Activated CD4-positive, alpha-beta T cell treated with anti-CD3 and anti-CD28 coated beads for 48 hours (primary cell): ENCODE measurements at places on chromosomes 3 and 15.

GRCh38 chr15:58393241-58393662, 38.5 kb upstream of the LIPC start:
- no peak for DNase-seq

DNA sequence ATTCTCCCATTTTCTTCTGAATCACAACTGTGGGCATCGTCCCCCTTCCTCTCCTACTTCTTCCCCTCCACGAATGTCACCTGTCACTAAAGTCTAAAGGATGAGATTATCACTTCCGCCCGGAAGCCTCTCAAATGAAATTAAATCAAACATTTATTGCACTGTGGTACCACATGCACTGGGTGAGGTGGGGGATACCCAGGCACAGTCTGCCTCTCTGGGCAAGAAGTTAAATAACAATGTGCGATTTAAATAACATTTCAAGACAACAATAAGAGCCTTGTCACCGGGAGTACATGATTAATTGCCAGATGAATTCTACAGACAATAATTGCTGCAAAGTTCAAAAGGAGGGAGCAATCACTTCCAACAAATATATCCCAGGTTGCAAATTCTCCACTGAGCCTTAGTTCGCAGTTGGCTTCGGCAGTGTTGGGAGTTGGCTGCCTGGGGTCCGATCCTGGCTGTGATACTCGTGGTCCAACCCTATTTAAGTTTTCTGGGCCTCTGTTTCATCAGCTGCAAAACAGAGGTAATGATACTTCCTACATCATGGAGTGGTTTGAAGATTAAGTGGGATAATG, 77.7 kb downstream of the FOXP1 start:
- DNase-seq, result no peak

DNA sequence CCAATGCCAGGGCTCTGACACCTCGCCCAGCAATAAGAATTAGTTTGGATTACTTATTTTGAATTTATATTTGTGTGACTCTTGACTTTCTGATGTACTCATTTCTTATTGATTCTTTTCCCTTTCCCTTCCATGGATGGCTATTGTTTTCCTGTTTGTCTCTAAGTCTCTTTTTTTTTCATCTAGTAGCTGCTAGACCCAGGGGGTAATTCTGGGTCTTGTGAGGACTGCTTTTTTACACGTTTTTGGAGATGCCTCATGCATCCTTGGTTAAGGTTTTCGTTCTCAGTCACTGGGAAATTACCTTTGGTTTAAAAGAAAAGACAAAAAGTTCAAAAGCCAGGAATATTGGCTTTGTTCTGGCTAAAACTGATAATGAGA, 70.2 kb upstream of the STRIT1 start:
- DNase-seq, result no peak

GRCh38 chr3:23435318-23435717, 232.2 kb downstream of the UBE2E2 start:
- no peak for DNase-seq

GRCh38 chr15:38042707-38043445, 108.4 kb downstream of the TMCO5A start:
- no peak for DNase-seq

- no peak for DNase-seq
Measured at GRCh38 chr3:66259566-66260255, 38.9 kb downstream of the SLC25A26 start.

DNA sequence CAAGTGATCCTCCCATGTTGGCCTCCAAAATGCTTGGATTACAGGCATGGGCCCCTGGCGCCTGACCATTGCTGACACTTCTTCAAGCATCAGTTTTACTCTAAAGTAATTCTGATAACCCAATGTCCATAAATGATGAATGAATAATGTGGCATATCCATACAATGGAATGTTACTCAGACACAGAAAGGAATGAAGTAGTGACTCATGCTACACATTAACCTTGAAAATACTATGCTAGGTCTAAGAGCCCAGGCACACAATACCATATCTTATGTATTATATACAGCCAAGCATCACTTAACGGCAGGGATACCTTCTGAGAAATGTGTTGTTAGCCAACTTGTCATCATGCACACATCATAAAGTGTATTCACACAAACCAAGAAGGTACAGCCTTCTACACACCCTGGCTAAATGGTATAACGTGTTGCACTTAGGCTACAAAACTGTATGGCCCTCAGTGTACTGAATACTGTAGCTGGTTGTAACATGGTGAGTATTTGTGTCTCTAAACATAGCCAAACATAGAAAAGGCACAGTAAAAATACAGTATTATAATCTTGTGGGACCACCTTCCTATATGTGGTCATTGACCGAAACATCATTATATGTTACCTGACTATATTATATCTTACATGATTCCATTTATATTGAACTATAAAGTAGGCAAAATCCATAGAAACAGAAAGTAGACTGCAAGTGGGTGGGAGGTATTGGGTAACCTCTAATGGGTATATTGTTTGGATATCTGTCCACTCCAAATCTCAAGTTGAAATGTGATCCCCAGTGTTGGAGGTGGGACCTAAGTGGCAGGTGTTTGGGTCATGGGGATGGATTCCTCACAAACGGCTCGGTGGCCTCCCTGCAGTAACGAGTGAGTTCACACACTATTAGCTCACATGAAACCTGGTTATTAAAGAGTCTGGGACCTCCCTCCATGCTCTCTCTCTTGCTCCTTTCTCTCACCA, 31.4 kb downstream of the MKRN2 start:
- DNase-seq, result no peak

GRCh38 chr3:67044295-67044694, 46.2 kb downstream of the KBTBD8 start:
- DNase-seq, result no peak

GRCh38 chr3:19248767-19249166, 100.5 kb downstream of the KCNH8 start:
- DNase-seq, result no peak

GRCh38 chr15:79341396-79341795, 30.5 kb downstream of the TMED3 start:
- no peak for DNase-seq

GRCh38 chr3:71120012-71120411, 463.5 kb downstream of the FOXP1 start:
- no peak for DNase-seq

GRCh38 chr3:60308808-60309207, 942.4 kb downstream of the FHIT start:
- DNase-seq, result no peak

GRCh38 chr15:38642689-38643270, 78.2 kb upstream of the RASGRP1 start:
- no peak for DNase-seq

GRCh38 chr15:74170071-74170844, 3.3 kb upstream of the ISLR start:
- no peak for DNase-seq

DNA sequence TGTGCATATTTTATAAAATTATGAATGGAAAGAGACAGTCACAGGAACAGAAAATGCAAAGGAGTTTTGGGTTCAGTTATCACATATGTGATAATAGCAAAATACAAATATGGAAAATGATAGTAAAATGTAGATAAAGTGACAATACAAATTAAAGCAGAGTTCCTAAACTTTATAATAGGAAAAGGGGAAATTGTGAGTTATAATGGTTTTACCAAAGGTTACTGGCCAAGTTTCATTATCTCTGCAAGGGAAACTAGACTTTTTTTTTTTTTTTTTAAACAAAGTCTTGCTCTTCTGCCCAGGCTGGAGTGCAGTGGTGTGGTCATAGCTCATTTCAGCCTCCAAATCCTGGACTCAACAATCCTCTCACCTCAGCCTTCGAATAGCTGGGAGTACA, 228.7 kb upstream of the CGNL1 start:
- DNase-seq, result no peak

DNA sequence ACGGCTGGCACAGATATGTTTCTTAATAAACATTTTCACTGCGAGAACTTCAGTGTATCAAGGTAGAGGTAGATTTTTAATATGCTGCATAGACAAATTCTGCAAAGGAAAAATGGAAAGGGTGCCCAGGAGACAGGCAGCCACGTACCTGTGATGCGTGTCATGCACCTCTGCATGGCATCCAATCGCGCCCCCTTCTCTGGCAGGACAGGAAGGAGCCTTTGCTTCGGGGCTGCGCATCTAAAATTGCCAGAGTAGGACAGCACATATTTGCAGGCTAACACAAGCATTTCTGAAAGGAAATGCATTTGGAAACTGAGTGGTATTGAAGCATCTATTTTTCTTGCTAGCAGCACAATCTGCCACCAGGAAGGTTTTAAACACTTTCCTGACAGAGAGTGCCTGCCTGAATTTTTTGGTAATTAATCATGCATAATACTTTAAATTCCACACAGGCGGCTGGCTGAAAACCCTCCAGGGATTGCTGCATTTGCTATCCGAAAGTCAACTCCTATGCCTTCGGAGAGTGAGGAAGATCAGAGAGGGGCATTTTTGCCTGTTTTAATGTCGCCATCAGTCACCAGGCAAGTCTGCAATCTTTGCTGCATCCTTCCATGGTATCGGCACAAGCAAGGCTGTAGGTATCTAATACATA, 165.1 kb upstream of the ATP10A start:
- no peak for DNase-seq

GRCh38 chr3:97899331-97899730, 72.9 kb downstream of the RIOX2 start:
- DNase-seq, result no peak

- no peak for DNase-seq
Measured at GRCh38 chr3:13727890-13728289, 152.0 kb downstream of the WNT7A start.

GRCh38 chr3:51966922-51967383, 301 bp downstream of the PCBP4 start:
- DNase-seq, result no peak

GRCh38 chr3:45425237-45425933, 37.0 kb downstream of the LARS2 start:
- DNase-seq, result no peak

DNA sequence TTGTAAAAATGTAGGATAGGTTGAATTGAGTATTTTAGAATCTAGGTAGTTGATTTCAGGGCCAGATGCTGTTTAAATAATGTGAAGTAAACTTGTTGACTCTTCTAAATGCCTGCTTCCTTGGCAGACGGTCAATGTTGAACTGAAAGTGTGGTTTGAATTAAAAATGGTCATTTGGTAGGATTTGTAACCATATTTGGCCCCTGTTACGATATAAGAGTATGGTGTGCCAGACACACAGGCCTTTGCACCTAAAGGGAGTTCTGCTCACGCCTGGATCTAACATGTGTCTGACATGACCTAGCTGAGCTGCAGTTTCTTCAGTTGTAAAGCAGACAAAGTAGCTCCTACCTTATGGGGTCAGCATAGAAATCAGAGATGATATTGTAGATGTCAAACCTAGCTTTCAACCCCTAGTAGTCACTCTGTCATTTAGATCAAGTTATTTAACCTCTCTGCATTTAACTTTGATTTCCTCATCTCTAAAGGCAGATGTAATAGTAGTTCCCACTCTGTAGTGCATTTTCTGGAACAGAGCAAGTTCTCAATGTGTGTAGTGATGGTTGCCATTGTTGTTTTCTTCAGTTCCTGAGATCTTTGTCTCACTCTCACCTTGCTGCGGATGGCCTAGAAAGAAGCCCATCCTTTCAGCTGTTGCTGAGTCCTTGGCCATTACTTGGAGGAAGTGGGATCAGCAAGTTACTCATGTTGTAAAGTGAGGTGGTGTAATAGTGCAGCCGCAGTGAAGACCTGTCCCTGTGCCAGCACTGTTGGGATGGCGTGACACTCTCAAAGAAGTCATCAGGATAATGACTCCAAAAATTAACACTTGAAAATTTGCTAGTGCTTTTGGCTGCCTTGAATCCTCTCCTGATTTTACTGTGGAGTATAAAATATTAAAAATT, 90.2 kb downstream of the GHSR start:
- DNase-seq, result no peak

GRCh38 chr3:85483986-85484385, 525.2 kb downstream of the CADM2 start:
- DNase-seq, result no peak

DNA sequence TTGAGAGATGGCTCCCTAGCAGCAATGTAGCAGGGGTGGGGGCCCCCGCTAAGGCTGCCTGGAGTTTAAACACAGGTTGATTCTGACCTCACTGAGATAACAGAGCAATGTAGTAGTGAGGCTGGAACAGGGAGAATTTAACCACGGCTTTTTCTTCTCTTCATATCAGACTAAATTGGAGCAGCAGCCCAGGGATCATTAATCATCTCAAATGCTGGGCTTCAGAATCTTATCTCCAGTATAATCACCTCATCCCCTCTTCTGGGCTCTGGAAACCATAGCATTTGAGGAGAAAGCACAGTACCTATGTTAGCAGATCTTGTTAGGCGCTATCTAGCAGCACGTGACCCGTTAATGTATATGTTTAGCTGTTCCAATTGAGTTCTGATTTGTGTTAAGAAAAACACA, 25.4 kb upstream of the DET1 start:
- no peak for DNase-seq

- DNase-seq, result no peak
Measured at GRCh38 chr3:42905740-42906069, 237 bp upstream of the ZNF662 start.

DNA sequence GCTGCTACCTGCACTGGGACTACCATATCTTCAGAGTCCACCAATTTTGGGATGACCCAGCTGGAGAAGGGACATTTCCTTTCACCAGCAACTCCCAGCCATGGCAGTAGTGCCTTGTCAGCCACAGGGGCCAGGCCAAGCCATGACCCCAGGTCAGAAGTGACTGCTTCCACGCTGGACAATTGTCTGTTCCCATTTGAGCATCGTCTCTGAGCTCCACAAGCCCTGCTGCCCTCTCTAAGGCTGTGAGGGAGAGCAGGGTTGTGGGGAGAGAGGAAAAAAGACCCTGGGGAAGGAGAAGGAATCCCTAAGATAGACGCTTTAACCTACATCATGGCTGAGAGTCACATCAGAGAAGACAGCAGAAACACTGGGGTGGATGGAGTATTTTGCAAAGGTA, 7.4 kb upstream of the RARRES1 start:
- DNase-seq, result no peak

- DNase-seq, result no peak
Measured at GRCh38 chr15:36278219-36278618, 301.2 kb upstream of the CDIN1 start.

DNA sequence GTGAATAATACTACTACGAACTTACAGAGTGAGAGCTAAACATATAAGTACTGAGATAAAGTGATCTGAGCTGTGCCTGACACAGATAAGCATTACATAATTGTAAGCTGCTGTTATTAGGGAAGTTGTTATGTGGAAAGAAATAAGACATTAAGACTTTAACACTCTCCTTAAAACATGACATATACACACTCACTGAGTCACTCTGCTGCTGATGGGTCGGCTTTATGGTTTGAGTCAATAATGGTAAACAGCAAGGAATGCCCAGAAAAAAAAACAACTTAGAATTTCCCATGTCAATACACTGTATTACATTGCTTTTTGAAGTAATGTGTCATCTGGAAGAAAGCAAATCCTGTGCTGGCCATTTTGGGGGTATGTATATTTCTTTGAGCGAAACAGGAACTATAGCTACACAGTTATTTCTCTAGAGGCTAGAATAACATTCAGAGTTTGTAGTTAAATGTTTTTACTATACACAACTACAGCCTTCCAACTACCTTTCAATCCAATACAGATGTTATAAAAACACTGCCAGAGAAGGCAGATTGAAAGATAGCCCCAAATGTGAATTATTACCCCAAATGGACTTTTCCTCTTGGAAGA, 22.8 kb upstream of the SPRED1 start:
- no peak for DNase-seq
